Nucleus accumbens (tissue), 56 donors: ENCODE measurements at places on chromosomes 1 and 21.

DNA sequence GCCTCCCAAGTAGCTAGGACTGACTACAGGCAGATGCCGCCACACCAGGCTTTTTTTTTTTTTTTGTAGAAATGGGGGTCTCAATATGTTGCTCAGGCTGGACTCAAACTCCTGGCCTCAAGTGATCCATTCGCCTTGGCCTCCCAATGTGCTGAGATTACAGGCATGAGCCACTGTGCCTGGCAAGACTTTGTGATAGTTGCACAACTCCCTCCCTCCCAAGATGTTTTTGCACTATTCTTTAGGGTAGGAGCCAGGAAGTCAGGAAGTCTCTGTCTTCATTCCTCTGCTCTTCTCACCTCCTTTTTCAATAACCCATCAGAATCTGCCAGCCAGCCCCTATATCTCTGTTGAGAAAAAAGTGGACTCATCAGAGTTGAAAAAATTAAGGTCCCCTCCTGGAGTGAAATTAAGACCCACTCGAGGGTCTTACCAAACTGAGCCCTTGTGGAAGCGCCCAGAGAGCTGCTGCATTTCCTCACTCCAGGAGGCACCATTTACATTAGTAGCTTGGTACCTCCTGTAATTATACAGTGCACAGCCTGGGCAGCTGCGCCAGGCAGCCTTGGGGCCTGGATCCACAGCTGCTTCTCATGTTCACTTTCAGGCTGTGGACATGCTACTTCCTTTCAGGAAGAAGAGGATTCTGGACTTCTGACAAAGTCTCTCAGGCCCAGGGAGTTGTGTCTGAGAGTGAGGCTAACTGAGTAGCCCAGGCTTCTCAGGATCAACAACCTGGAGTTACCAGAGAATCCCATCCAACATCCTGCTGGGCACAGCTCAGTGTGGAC lies 24.0 kb downstream of the TCEA3 start:
- no peak for DNase-seq

- no peak for DNase-seq
Observed at GRCh38 chr1:231970684-231971083, 344.1 kb downstream of the DISC1 start.

DNA sequence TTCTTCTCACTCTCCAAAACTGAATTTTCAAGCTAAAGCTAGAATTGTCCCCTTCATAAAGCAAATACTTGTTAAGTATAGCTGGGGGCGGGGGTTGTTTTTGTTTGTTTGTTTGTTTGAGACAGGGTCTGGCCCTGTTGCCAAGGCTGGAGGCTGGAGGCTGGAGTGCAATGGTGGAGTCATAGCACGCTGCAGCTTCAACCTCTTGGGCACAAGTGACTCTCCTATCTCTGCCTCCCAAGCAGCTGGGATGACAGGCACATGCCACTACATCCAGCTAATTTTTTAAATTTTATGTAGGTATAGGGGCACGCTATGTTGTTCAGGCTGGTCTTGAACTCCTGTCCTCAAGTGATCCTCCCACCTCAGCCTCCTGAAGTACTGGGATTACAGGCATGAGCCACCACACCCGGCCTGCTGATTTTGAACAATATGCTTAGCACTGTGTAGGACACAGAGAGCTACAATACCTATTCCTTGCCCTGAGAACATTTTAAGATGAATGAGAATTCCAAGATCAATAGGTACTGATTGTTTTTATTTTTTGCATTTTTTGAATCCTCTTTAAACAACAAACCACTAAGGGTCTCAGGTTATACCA lies 42.2 kb downstream of the PCNX2 start:
- DNase-seq, result no peak

DNA sequence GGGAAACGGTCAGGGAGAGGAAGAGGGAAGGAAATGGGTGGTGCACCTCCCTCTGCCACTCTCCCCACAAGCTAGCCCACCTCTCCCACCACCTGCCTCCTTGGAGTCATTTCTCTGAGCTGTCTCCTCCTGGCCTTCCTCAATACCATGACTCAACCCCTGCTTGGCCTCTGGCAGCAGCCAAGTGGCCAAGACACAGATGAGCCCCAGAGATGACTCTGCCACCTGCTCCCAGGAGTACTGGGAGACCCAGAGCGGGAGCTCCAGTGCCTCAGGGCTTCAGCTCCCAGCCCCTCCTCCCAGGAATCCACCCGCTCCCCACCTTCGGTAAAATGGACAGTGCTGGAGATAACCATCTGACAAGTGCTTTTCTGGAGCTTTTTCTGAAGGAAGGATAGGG lies 2.6 kb downstream of the S100A16 start:
- DNase-seq, result no peak

DNA sequence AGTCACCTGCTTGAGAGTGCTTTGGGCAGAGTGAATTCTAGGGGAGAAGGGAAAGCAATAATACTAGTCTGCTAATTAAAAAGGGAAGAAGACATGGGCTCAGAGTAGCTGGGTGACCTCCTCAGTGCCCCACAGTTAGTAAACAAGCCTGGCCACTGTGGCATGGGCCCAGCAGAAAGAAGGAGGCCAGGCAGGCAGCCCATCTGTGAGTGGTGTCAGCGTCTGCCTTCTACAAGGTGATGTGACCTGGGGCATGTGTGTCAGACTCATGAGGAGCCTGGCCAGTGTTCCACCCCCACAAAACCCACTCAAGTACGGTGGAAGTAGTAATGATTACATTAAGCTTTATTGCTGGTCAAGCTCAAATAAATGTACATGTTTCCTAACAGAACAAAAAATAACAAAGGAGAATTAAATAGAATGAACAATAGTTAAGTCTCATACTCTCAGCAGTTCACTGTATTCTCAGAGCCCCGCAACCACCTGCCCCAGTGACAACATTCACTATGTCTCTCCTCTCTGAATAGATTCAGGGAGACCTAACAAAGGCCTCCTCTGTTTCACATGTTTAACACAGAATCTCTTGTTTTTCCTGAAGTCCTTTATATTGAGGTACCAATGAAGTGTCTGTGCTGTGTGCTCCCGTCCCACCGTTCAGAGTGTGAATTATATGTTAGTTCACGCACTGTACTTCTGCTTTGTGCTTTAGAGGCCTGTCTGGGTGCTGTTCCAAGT lies 32.5 kb downstream of the SLC22A15 start:
- DNase-seq, result no peak

DNA sequence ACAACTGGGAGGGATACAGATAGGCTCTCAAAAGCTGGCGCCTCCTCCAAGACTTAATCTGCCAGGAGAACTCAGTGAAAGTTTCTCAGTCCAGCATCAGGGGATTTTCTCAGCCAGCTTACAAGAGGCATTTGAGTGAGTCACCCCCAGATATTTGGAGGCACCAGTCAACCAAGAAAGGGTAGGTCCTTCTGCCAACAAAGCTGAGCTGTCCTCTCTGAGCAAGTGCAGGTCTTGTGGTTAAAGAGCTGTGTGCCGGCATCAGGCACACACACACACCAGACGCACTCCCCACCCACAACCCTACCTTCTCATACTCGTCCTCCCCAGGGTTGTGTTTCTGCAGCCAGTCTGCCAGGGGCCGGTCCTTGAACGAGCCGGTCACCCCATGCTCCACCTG lies 27.0 kb upstream of the PPP1R15B start:
- DNase-seq, result no peak

GRCh38 chr1:178361847-178362246 lies 134.9 kb downstream of the CLEC20A start:
- no peak for DNase-seq

- no peak for DNase-seq
Observed at GRCh38 chr1:57857809-57858208, 433.9 kb upstream of the DAB1 start.

DNA sequence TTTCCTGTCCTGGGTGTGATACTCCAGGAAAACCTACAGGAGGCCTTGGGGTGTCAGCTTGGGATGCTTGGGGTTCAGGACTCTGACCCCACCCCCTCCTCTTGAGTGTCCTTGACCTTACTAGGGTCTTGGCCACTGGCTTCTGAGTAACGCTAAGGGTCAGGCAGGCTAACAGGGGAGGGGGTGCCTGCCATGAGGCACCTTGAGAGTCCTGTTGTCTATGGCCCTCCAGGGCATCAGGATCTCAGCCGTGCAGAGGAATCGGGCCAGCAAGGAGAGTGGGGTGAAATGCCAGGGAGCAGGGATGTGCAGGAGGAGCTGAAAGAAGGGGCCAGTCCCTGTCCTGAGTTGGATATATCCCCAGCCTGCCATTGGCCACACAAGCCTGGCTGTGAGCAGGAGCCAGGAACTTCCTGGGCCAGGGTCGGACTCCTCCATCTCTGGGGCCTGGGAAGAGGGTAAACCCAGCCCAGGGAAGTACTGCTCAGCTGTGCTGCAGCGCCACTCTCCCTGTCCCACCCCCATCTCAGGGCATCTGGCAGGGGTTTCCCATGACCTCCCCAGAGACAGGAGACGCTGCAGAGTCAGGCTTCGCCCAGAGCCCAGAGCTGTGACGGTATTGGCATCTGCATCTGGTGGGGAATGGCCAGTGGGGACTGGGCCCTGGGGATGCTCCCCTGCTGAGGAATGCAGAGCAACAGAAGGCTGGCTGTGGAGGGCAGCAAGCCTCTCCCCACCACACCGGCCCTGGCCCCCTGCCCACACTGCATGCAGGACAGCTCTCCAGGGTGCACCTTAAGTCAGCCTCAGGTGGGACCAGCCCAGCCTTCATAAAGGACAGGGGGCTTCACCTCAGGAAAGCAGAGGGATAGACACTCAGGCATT lies 6.3 kb downstream of the KIF21B start:
- DNase-seq, result no peak

DNA sequence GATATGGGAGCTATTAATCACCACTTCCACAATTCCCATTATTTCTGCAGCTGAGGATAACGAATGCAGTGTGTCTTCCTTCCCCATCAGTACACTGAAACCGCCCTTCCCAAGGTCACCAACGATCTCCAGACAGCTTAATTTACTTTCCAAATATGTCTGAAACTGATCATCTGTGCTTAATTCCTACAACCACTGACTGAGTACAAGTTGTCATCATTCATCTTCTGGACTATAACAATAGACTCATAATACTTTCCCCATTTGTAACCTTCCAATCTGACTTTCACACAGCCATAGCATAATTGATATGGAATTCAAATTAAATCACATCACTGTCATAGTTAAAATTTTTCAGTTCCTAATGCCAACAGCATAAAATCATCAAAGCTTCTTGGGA lies 17.4 kb downstream of the DNM3 start:
- no peak for DNase-seq

DNA sequence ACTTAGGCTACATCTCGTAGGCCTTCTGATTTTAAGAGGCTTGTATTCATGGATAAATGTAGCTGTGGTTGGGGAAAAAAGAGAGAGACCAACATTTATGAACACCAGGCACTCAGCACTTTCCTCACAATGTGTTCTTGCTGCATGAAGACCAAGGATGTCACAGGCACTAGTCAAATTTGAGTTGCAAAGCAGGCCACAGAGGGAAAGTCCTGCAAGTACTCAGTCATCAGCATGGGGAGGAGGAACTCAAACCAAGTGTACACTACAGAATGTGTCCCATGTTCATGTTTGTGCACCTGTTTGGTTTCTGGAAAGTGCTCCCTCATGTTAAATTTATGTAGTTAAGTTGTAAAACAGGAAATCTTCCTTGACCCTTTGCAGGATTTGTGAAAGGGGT lies 8.7 kb upstream of the MAP3K7CL start:
- DNase-seq, result no peak

GRCh38 chr1:223394706-223395105 lies 1.5 kb downstream of the CCDC185 start:
- DNase-seq, result no peak

DNA sequence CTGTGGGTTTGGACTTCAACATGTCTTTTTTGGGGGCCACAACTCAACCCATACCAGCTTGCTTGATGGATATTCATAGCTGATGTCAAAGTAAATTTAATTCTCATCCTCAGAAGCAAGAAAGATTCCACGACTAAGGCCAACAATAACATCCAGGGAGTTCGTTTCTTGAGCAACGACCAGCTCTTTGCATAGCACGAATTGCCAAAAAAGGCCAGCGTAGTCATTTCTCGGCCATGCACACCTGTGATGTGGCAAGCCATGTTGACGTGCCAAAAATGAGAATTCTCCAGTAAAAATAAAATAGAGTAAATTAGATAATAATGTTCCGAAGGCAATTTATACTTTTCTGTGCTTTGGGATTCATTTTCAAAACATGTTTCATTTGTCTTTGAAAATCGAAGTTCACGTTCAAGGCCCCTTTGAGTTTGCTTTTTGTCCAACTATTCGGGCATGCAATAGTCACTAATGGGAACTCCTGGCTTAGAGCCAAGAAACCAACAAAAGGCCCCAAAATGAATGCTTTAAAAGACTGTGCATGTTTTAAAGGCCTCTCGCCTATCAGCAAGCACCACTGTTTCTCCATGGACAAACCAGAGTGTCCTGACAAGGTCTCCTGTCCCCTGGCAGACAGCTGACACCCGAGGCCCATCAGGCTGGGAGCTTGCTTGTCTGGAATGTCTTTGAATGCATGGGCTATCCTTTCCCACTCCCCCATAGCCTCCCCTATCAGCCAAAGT lies 14.4 kb upstream of the IGSF5 start:
- DNase-seq, result no peak

DNA sequence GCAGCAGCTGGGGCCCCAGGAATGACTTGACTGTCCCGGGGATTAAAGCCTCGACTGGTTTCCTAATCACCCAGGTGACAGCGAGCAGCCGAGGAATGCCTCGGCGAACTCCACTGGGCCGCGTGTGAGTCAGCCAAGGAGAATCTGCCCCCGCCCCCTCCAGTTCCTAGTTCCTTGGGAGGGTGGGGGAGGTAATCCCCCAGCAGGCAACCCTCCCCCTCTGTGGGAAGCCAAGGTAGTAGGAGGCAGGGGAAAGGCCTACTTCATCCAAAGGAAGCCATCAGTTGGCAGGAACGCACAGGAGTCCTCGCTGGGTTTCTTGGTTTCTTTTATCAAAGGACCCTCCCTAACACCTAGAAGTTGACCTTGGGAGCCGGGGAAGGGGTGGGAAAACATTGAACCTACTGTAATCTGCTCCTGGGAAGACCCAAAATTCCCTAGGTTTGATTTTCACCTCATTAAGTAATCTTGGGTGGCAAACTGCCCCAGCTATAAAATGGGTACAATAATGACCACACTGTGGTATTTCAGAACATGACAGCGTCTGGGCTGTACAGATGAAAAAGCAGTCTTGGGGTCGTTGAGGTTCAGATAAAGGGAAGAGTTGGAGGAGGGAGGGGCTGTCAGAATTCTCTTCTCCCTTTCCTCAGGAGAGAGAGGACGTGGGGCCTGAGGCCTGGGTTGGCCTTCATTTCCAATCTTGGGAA lies 1.4 kb downstream of the TENT5B start:
- no peak for DNase-seq

- DNase-seq, result no peak
Observed at GRCh38 chr1:202038688-202039346, 28.4 kb downstream of the ELF3 start.
